Anterior cingulate cortex (tissue), 58 donors: ENCODE measurements at places on chromosomes 1 and 21.

GRCh38 chr1:29689372-29690030 lies 453.2 kb downstream of the PTPRU start:
- no peak for DNase-seq

DNA sequence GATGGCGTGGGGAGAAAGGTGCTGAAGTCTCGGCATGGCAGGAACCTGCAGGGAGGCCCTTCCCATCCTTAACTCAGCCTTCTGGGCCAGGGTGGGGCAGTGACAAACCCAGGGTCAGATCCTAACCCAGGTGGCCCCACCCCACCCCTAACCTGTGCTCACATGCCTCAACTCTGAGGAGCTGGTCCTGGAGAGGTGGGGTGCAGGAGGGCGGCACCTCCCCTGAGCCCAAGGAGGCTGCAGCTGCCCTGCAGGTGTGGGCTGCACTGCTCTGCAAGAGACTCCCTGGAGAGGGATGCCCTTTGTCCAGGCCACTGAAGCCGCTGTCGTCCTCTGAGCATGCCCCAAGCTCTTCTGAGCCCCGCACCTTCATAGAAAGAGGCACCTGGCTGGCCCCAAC lies 15.2 kb upstream of the ADAMTSL4 start:
- no peak for DNase-seq

DNA sequence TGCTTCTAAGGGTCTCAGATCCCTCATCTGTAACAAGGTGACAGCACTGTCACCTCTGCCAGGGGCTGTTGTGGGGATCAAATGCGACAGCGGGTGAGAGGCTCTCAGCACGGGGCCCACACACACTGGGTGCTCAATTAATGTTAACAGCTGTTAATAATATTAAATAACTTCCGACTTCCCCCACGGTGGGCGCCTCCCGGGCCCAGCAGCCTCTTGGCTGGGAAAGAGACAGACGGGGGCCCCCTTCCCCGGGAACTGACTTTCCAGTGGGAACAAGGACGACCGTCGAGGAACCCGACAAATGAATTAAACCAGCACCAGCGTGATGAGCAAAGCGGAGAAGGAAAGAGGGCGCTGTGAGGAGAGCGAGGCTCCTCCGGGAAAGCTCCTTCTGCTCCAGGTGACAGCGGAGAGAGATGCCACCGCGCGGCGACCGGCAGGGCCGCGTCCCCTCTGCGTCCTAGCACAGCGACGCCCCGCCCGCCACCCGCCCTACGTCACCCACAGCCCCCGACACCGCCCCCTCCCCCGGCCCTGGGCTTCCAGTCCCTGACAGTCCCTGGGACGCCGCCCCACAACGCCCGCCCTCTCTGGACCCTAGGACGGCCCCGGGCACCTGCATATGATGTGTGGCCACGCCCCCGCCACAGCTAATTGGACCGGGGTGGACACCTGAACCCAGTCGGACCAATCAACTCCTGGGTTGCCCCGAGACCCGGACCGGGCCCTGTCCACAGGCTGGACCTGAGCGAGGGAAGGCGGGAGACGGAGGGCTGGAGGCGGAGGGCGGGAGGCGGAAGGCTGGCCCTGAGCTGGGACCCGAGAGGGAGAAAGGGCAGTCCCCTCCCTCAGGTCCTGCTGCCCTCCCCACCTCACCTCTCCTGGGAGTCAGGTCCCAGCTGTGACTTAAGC lies 38.2 kb downstream of the MATN1 start:
- no peak for DNase-seq

GRCh38 chr21:38236232-38236631 lies 20.6 kb upstream of the KCNJ15 start:
- DNase-seq: no peak

DNA sequence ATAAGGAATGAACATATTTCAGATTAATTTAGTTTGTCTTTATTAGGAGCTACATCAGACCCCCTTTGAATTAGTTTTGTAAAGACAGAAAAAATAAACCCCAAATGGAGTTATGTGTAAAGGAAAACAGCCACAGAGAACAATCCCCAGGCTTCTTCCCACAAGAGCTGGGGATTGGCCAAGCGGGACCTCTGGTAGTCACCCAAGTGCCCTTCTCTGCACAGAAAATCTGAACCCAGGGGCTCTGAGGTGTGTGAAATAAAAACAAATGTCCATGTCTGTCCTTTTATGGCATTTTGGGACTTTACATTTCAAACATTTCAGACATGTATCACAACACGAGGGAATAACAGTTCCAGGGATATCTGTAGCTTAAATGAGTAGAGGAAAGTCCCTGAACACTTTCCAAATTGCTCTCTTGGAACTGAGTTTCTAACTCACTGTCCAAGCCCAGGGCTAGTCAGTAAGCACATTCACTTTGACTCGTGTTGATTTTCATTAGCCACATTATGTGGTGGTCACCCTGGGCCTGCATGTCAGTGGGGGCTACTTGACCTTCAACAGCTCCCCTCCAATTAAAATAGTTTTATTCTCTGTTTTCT lies 22.5 kb downstream of the DPT start:
- DNase-seq: no peak

DNA sequence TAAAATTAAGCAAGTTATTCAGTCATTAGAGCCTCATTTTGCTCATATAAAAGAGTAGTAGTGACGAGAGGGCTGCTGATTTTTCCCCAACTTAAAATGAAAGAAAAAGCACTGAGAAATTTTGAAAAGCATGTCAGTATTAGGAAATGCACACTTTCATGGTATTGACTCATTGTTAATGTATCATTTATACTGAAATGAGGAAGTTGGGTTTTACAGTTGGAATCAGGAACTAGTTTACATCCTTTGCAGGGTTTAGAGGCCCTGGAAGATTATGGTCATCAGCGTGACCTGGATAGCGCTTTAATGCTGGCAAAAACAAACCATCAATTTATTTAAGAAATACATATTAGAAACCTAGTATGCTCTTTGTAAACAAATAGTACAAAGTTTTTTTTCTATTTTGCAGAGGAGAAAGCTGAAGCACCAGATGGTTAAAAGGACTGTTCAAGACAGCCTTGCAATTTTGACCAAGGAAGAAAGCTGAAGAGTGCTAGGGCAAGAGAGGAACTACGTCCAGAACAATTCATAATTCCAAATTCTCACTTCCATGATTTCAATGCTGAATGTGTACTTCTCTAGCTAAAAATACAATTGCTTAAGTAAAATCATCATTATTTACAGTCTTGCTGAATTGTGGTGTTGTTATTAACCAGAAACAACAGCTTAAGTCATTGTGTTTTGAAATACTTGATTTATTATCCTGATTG lies 94.8 kb upstream of the SGIP1 start:
- DNase-seq: no peak

GRCh38 chr1:210437781-210438180 lies 109.1 kb downstream of the HHAT start:
- DNase-seq: no peak

DNA sequence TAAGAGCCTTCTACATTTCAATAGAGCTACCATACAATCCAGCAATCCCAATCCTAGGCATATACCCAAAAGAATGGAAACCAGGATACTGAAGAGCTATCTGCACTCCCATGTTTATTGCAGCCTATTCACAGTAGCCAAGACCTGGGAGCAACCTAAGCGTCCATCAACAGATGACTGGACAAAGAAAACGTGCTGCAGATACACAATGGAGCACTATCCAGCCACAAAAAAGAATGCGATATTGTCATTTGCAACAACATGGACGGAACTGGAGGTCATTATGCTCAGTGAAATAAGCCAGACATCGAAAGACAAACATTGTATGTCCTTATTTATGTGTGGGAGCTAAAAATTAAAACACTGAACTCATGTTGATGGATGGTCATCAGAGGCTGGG lies 115.3 kb downstream of the HLCS start:
- no peak for DNase-seq

DNA sequence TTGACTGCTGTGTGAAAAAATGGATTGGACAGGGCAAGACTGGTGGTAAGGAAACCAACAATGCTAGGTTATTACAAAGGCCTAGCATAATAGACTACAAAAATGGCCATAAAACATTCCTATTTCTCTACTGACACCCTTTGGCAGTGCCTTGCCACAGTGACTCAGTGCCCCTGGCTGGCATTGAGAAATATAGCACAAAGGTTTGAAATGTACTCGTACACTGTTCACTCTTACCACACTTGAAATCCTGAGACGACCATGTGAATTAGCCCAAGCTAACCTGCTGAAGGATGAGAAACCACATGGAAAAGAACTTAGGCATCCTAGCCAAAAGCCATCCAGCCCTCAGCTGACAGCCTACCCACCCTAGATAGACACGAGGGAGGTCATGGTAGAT lies 149.8 kb upstream of the PALMD start:
- DNase-seq: no peak

GRCh38 chr1:171622152-171622462 lies at the start of gene MYOCOS:
MYOCOS (plus strand) TSS chr1:171622243; CDS start chr1:171623884, 1,641 bp downstream.
- no peak for DNase-seq

- no peak for DNase-seq
Measured at GRCh38 chr1:203662360-203662759, 35.7 kb downstream of the ATP2B4 start.

DNA sequence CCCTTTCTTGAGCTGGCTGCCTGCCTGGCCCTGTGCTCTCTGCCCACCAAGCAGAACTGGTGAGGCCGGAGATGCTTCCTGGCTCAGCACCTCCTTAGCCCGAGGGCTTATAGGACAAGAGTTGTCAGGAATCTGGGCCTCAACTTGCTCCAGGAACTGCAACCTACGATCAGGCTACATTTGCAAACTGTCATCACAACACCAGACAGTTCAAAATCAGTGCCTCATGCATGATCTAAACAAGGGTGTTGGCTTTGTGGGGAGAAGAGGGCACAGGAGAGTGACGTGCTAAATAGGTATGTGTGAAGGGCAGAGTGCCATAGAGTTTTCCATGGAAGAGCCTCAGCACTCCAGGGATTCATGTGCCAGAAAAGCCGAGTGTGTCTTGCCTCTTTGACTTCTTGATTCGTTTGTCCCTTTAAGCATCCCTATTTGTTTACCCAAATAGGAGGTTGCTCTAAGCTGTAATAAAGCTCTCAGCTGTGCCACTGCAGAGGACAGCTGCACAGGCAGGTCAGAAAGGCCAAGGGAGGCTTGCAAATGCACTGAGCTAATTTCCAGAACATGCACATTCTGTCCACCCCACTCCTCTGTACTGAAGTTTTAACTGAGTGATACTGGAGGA lies 30.2 kb upstream of the NEK2 start:
- DNase-seq: no peak

DNA sequence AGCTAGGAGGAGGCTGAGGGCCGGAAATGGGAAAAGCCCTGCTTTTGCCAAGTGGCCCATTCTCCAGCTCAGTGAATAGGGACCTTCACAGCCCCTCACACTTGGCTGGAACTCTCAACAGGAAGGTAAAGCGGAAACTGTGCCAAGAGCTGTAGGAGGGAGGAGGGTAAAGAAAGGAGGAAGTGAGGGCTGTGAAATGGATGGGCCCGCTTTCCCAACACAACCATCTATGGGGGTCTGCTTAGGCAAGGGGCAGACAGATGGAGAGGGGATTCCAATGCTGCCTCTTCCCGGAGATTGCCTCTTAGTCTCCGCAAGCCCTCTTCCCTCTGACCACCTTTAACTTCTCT lies 5.2 kb downstream of the INKA2 start:
- DNase-seq: no peak

DNA sequence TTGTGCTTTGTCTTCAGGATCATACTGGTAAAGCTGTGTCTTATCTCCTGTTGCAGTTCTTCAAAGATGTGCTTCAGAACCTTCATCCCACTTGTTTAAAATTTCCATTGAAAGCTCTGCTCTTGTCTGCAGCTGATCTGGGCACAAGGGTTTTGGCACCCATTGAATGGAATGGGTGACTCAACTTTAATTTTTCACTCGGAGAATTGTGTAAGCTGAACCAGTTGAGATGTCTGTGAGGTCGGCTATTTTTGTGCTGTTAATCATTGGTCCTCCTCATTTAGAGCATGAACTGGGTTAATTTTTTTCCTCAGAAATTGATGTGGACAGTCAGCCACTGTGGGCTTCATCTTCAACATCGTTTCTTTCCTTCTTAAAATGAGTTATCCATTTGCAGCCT lies 252.1 kb downstream of the TM2D1 start:
- no peak for DNase-seq
